ENCODE measurements at places on chromosomes 3 and 15.

DNA sequence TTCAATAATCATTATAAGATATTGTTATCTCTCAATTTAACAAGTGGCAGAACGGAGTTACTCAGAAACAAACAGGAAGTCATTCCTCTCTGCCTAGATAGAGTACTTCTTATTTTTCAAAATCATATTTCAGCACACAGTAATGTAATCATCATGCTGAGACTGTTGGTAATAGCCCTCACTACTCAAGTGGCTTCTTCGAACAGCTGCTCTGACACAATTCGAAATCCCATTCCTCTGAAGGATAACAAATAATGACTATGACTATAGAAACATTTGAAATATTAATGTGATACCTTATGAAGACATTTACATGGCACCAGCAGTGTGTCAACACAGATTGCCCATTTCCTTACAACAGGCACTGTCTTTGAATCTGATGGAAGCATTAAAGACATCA lies 1249.8 kb downstream of the NSUN3 start:
- DNase-seq: no peak

- no peak for DNase-seq
These were observed at the start of gene RTP1 for GRCh38 chr3:187197335-187197649. TSS of gene RTP1 (plus strand) at chr3:187197486. CDS start at chr3:187197516, 30 bp downstream.

DNA sequence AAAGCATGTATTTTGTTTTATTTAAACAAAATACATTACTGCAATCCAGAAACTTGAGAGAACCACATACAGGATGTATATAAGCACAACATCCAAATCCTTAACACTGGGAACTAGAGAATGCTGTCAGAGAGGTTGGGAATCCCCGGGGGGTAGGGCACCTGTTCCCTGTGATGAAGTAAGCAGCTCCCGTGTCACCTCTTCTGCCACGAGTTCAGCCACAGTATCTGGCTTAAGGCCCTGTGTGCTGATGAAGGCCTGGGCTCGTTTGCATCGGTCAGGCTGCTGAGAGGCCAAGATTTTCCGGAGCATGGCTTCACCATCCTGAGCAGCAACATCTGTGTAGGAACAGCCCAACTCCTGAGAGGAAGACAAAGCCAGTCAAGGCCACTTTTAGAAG lies 36.4 kb downstream of the EIF3J start:
- no peak for DNase-seq

DNA sequence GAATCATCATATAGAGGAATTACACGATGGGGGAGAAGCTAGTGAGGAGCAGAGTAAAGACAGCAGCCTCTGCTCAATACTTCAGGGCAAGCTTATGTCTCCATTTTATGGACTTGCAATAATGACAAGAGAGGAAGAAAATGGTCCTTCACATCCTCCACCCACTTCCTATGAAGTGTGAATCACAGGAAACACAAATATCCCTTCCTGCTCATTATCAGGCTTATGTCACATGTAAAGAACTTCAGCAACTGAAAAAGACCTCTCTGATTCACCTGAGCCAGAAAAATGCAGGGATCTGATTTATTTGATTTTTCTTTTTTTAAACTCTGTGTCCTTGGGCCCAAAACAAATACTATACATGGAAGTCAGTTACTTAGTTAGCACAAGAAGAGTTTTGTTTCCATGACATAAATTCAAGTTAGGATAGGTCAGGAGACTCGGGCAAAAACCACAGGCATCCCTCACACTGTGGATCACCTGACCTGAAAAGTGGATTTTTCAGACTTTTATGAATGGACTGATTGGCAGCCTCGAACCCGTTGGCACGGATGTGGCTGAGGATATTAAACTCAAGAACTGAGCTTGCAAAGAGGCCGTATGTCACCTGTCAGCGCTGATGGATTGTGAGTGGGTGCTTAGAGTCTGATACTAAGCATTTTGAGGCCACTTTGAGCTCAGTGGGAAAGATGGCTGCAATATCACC lies 620.8 kb upstream of the MDFIC2 start:
- no peak for DNase-seq

DNA sequence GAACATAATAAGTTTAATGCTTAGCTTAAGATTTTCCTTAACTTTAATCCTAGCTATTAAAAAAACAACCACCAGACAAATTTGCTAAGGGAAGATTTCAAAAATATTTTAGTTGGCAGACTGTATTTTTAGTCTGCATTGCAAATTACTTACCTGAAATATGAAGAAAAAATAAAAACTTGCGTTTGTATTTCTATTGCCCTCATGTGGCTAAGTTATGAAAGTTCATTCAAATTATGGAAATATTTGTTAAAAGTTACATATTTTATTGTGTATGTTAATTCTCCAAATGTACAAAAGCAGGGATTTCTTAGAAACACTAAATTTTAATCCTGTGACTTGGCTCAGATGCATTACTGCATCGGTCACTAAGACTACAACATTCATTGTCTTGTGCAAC lies 15.0 kb downstream of the GTF2A2 start:
- no peak for DNase-seq

DNA sequence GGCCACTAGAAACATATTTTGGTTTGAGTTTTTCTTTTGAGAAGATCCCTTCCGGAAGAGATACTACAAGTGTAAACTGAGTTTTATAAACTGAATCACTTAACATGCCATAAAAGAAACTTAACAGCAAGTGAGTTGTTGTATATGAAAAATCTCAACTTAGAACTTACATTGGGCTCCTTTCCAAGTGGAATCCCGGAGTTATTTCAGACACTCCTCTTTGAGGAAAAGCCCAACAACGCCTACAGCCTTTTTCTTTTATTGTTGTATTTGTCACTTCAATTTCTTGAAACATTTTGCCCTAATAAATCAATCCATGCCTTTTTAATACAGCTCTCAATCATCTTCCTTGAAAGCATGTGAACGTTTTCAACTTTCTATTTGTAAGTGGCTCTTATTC lies 137.3 kb downstream of the FEZF2 start:
- no peak for DNase-seq

- DNase-seq: no peak
These were observed 3.8 kb upstream of the USP3 start for GRCh38 chr15:63500265-63501250.

All from activated CD8-positive, alpha-beta memory T cell treated with anti-CD3 and anti-CD28 coated beads for 1 hour (primary cell).